ENCODE measurements at places on chromosomes 13 and 19. TPM values are rescaled to one million over a fixed set of nuclear protein-coding genes. Genes with fewer than 3 reads are reported as not detected.

DNA sequence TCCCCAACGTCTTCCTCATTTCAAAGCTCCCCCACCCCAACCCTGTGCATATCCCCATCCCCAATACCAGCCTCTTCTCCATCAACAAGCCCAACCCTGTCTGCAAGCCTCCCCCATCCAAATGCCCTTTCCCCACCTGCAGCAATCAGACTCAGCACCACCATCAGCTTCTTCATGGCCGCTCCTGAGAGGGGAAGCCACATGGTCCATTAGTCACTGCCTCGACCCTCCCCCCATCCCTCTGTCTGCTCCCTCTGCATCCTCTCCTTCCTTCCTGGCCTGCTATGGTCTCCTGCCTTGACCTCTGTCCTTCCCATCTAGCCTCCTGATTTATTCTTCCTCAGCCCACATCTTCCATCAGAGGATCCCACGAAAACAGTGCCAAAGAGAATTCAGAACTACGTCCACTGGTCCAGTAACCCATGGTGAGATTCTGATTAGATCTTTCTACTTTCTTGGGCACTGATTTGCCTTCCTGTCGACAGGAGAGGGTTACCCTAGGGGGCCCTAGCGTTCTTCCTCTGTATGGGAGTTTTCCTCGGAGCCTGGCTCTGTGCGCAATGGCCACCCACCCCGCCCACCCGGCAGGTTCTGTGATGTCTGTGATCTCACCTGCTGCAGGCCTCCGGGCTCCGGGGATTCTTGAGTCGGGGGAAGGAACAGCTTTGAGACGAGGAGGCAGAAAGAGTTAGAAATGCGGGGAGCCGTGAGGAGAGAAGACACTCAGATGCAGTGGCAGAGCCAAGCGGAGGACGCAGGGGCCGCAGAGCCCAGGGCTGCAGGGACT, 1.3 kb downstream of the KLK6 start:
- no peak for DNase-seq
- H3K4me1 ChIP-seq: no peaks in the 10 kb centered on the region
- no peak overlapping the region for H3K4me3 ChIP-seq
- H3K36me3 ChIP-seq: no peaks in the 10 kb centered on the region
- H3K27me3 ChIP-seq: peaks cover 57% of the 10 kb centered on the region

Gene DNAJC3
- total RNA-seq: 19.6 TPM

DNA sequence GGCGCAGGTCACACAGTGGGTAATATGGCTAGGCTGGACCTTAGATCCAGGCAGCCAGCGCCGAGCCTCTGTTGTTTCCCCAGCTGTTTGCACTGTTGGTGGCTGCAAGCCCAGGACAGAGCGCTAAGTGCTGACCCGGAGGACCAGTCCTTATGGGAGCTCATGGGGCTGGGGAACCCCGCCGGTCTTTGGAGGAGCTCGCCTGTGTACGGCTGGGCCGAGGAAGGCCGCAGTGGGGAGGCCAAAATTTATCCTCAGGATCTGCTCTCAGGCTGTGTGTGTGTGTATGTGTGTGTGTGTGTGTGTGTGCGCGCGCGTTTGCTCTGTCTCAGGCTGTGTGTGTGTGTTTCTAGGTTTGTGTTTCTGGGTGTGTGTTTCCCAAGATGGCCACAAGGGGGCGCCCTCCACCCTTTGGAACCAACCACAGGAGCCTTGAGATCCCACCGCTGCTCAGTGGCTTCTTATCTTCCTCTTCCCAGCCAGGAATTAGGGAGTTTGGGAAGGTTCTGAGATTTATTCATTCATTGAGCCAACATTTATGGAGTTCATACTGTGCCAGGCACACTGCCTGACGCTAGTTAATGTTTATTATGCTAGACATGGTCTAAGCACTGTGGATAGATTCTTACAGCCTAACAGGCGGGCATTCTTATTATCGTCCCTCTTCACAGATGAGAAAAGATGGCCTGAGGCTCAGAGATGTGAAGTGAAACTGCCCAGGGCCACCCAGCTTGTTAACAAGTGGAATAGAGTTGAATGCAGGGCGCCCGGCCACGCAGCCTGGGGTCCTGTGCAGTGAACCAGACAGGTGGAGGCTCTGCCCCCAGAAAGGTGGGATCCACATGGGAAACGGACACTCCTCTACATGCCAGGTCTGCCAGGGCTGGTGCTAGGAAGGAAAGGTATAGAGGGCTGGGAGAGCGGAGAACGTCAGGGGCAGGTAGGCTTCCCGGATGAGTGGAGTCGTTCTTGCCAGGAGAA, 13.0 kb downstream of the PGLYRP1 start:
- H3K27ac ChIP-seq: no peak overlapping the region
- H3K27me3 ChIP-seq: peaks cover 10% of the 10 kb centered on the region
- peaks cover 4% of the 10 kb centered on the region for H3K4me1 ChIP-seq
- H3K36me3 ChIP-seq: peaks cover 16% of the 10 kb centered on the region

- no peaks in the 10 kb centered on the region for H3K36me3 ChIP-seq
- H3K4me3 ChIP-seq: peak overlapping the region; percentile 85
- peaks cover 29% of the 10 kb centered on the region for H3K4me1 ChIP-seq
- DNase-seq: no peak
- H3K27ac ChIP-seq: no peak overlapping the region
Observed at GRCh38 chr19:17471410-17472125, 1.2 kb downstream of the SLC27A1 start.

Gene NLRP7
- not detected for total RNA-seq

DNA sequence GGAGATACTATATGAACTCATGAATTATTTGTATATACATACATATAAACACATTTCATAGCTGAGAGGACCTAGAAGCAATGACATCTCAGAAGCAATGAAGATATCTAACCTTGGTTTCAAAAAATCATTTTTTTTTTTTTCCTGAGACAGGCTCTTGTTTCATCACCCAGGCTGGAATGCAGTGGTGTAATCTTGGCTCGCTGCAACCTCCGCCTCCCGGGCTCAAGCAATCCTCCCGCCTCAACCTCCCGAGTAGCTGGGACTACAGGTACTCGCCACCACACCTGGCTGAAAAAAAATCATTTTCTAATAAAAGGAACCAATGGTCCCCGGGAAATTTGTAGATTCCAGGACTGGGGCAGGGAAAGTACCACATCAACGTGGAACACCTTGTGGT, 4.0 kb downstream of the ZNF565 start:
- H3K4me1 ChIP-seq: no peaks in the 10 kb centered on the region
- H3K4me3 ChIP-seq: no peak overlapping the region
- H3K27ac ChIP-seq: no peak overlapping the region
- H3K27me3 ChIP-seq: no peaks in the 10 kb centered on the region

DNA sequence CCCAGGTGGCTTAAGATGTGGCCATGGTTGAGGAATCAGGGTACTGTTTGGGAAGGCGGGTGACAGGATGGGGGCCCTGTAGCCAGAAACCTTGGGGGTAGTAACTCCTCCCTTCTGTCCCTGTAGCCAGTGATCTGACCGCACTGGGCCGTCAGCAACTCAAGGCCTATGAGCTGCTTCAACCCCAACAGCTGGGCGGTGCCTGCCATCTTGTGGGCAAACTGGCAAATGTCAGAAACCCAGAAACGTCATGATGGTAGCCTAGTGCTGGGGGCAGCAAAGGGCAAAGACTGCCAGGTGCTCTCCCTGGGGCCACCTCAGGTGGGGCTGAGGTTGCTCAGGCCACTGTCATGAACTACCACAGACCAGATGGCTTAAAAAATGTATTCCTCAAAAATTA, 3.5 kb downstream of the COPE start:
- peak; percentile 44 for DNase-seq
- H3K4me1 ChIP-seq: peaks cover 23% of the 10 kb centered on the region
- H3K4me3 ChIP-seq: no peak overlapping the region
- peaks cover 32% of the 10 kb centered on the region for H3K36me3 ChIP-seq
- no peak overlapping the region for H3K27ac ChIP-seq

GRCh38 chr13:23628250-23628649, 58.0 kb downstream of the TNFRSF19 start:
- H3K27me3 ChIP-seq: no peaks in the 10 kb centered on the region
- peaks cover 4% of the 10 kb centered on the region for H3K4me1 ChIP-seq
- DNase-seq: no peak
- no peaks in the 10 kb centered on the region for H3K36me3 ChIP-seq
- no peak overlapping the region for H3K27ac ChIP-seq

GRCh38 chr13:42259515-42259914, 12.4 kb upstream of the AKAP11 start:
- peaks cover 4% of the 10 kb centered on the region for H3K27me3 ChIP-seq
- H3K4me3 ChIP-seq: no peak overlapping the region
- peaks cover 11% of the 10 kb centered on the region for H3K4me1 ChIP-seq
- H3K36me3 ChIP-seq: peaks cover 4% of the 10 kb centered on the region
- DNase-seq: no peak
- peak overlapping the region; percentile 35 for H3K27ac ChIP-seq

Gene C1QTNF9B
- total RNA-seq: not detected

Gene FFAR1
- 0.08 TPM for total RNA-seq
